ENCODE measurements at places on chromosomes 13 and 19.
A peak's percentile ranks its signal among the peaks of the same experiment; 100 is the strongest.

- no peak for DNase-seq
Observed at GRCh38 chr19:31841755-31842154, 492.5 kb upstream of the TSHZ3 start.

DNA sequence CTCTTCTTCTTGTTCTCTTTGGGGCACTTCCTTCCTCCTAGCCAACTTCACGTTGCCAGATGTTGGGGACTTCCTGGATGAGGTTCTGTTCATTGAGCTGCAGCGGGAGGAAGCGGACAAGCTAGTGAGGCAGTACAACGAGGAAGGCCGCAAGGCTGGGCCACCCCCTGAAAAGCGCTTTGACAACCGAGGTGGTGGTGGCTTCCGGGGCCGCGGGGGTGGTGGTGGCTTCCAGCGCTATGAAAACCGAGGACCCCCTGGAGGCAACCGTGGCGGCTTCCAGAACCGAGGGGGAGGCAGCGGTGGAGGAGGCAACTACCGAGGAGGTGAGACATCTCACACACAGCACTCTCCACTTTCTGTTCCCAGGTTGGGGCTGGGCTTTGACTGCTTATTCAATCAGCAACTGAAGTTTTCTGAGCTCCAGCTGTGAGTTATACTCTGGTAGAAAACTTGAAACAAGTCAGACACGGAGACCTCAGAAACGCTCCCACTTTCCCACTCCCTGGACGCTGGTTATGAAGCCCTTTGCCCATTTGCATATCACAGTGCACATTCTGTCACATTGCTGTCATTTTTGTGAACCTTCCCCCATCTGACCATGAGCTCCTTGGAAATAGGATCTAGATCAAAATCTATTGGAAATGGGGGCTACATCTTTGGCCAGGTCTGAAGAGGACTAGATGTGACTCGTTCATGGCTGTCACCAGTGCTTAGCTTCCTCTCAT, 7.2 kb upstream of the CCDC97 start:
- peak; percentile 37 for DNase-seq

DNA sequence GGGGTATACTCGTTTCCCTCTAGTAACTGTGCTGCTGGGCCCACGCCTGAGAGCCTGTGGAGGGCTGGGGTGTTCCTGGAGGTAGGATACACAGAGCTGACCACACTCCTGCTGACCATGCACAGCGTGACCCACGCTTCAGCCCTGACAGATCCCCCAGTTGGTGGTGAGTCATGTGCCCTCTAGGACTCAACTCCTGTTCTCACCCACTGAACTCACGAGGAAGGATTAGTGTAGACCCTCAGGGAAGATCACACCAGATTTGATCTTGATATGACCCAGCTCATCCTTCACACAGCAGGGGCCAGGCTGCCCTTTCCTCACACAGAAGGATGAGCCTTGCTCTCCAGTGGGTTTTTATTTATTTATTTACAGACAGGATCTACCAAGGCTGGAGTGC, 13.3 kb upstream of the ACP7 start:
- no peak for DNase-seq

DNA sequence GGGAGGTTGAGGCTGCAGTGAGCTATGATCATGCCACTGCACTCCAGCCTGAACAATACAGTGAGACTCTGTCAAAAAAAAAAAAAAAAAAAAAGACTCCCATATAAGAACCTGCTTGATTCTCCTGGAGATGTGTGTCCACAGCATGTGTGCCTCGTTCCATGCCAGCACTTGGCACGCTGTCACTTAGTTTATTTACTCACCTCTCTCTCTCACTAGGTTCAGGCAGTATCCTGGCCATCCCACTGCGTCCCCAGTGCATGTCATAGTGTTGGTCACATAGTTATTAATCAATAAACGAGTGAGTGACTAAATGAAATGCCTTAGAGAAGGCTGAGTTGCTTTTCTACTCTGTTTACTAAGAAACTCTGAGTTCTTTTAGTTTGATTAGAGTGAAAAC, 79.1 kb upstream of the GPR12 start:
- DNase-seq: no peak

Data from activated T-helper 1 cell treated with anti-CD3 and anti-CD28 coated beads, Interleukin-2, amount 50 U/mL, for 16 hours (primary cell).